Jurkat, Clone E6-1 (cell line): ENCODE measurements at places on chromosomes 3 and 15.

GRCh38 chr3:76505202-76505845, 534.6 kb upstream of the ROBO2 start:
- DNase-seq = no peak

- DNase-seq = no peak
Observed at GRCh38 chr3:157493627-157494550, 9.3 kb downstream of the VEPH1 start.

DNA sequence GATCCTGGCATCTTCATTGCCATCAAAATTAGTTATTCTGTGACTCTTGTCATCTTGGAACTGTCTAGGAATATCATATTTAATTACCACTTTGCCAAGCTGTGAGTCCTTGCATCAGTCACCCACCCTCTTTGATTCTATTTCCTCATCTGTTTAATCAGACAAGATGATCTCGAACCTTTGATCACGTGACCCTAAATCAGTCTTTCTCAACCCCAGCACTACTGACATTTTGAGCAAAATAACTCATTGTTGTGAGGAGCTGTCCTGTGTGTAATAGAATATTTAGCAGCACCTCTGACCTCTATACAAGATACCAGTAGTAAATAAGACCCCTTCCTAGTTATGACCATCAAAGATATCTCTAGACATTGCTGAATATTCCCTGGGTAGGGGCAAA, 343.4 kb upstream of the ARPP21 start:
- peak; percentile 55 for DNase-seq

DNA sequence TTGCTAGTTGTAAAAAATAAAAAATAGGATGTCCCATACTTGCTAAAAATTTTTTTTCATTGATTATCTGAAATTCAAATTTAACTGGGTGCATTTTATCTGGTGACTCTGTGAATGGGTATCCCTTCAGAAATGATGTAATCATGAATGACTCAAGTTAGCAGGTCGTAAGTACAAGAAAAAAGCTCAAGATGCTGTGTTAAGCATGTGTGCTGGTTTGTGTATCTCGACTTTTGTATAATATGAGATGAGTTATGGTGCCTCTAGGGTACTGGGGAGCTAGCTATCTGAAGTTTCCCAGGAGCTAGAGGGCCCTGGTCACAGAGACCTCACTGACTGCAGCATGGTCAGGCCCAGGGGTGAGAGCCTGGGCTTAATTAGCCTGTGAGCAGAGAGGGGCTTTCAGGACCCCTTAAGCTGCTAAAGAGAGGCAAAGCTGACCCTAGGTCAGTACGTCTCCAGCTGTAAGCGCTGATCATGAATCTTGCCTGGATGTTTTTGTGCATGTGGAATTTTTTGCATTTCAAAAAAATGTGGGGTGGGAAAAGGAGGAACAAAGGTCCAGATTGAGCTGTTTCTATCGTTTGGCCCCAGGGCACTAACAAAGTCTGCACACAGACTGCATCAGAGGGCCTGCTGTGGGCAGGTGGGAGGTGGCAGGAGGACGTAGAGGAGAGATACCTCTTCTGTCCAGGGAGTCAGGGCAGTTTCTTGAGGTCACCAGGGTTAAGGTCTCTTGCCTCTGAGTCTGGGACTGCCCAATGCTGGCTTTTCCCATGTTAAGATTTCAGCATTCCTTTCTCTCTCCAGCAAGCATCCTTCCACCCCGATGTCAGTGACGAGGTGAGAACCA, 233.2 kb upstream of the TPM1 start:
- DNase-seq = no peak

GRCh38 chr15:54681584-54681983, 515.2 kb downstream of the RSL24D1 start:
- no peak for DNase-seq

DNA sequence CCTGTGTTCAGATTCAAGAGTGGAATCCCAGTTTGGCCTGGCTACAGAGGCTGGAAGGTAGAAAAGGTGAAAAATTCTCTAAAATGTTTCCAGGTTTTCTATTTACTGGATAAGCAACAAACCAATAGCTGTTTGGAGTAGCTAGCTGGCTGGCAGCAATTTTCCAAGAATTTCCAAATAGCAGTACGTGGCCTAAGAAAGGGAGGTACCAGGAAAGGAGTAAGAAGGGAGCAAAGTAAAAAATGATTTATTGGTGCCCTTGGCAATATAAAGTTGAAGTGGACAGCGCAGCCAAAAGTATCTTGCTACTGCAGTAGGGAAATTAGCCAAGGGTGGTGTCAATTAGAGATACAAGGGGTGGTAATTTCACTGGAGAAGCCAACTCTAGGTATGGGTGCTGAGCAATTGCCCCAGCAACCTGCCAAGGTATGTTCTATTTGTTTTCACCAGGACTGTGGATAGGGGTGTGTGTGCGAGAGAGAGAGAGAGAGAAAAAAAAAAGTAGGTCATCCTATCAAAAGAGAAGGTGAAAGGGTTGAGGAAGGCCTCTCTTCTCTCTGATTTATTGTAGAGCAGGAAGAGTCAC, 40.8 kb upstream of the THBS1 start:
- DNase-seq = no peak

DNA sequence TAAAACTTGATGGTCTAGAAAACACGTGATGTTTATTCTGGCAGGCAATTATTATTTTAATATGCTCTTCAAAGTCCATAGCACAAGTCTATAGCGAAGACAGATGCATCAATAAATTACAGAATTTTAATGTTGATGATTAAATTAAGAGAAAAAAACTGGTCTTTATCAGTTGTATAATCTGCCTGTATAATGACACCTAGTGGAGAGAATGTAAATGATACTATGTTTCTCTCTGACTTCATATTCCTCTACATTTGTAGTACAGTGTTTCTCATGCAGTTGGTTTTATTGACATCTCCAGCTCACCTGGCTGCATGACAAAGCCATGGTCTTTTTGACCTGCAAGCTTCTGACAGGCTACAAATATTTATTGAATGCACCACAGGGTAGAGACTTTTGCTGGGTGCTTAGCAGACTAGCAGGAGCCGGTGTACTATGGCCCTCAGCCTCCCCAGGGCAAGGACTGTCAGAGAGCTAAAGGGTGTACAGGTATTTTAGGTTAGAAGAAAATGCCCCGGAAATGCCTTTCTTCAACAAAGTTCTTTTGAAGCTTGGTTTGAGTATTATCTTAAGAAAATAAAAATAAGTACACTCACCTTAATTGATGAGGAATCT, 289.9 kb downstream of the GAP43 start:
- DNase-seq = no peak

GRCh38 chr3:43770426-43771103, 79.8 kb downstream of the ABHD5 start:
- no peak for DNase-seq

DNA sequence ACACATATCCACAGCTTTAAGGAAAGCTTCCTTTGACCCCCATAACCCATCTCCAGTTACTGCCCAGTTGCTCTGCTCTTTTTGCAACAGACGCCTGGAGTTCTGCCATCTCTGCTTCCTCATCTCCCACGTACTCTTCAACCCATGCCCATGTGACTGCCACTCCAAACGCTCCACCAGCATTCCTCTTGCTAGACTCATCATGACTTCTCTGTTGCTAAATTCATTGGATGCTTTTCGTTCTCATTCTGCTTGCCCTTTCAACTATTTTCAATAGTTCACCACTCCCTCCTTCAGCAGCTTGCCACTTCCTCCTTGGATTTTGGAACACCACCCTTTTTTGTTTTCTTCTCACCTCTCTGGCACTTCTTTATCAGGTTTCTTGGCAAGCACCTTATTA, 2.7 kb upstream of the KNSTRN start:
- no peak for DNase-seq

GRCh38 chr3:187623285-187623814, 46.8 kb downstream of the SST start:
- no peak for DNase-seq

DNA sequence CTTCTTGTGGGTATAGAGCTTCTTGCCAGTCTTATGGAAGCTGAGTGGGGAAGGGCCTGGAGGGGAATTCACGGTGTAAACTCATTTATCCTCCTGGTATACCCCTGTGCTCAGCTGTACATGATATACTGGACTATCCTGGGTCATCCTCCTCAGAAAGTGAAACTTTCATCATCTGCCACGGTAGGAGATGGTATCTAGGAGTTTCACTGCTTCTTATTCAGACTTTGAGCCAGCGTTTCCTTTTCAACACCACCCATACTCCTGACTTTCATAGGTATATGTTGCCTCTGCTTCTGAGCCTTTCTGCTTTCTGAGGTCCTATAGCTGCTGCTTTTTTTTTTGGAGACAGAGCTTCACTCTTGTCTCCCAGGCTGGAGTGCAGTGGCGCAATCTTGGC, 15.6 kb downstream of the SENP5 start:
- no peak for DNase-seq

DNA sequence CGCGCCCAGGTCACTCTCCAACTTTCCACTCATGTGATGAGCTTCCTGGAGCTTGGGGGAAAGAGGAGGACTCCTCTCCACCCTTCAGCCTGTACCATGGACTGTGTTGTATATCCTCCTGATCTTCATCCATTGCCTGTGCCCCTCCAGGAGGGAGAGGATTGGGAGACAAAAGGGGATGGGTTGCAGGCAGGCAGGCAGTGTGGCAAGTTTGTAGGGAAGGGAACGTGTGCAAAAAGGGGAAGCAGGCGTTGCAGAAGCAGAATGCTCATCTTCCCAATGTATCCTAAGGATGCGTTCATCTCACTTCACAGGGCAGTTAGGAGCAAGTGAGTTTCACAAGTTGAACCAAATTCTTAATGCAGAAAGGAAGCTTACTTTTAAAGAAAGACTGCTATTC, 28.1 kb upstream of the GHSR start:
- DNase-seq = no peak

GRCh38 chr3:134938029-134938525, 143.0 kb downstream of the EPHB1 start:
- DNase-seq = no peak

DNA sequence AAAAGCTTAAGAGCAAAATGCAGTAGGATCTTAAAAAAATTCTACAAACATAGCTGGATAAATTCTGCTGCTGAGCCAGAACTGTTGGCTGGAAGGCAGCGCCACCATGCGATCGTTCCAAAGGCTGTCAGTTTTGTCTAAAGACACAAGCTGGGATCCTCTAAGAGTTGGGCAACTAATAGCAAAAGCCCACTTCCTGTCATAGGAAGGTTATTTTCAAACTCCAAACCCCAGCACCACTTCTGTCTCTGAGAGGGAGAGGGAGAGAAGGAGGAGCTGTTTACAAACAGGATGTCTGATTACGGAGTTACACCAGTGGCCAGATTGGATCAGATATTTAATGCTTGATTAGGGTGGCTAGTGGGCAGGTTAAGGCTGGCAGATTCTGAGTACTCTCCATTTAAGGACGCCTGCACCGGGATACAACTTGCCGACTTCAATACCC, 44.0 kb downstream of the EIF4E3 start:
- DNase-seq = peak; percentile 83

GRCh38 chr3:187935623-187936156, 190.4 kb upstream of the BCL6 start:
- no peak for DNase-seq

GRCh38 chr3:5579946-5580345, 392.4 kb downstream of the EDEM1 start:
- no peak for DNase-seq

DNA sequence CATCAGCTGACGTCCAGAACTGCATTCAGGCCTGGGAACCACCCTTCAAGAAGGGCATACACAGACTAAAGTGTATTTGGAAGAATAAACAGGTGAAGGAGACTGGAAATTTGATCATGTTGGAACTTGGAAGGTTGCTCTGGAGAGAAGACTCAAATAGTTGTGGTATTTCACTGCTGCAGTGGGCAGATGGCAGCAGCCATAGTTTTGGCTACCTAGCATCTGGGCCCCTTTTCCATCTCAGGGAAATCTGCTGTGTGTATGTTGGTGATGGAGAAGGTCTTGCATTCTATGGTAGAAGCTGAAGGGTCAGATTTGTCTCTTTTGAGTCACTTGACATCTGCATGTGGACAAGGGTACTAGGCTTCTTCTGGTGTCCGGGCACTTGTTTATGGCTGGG, 114.4 kb upstream of the FGF7 start:
- no peak for DNase-seq

- DNase-seq = no peak
Observed at GRCh38 chr3:133835961-133836360, 30.3 kb downstream of the SRPRB start.

DNA sequence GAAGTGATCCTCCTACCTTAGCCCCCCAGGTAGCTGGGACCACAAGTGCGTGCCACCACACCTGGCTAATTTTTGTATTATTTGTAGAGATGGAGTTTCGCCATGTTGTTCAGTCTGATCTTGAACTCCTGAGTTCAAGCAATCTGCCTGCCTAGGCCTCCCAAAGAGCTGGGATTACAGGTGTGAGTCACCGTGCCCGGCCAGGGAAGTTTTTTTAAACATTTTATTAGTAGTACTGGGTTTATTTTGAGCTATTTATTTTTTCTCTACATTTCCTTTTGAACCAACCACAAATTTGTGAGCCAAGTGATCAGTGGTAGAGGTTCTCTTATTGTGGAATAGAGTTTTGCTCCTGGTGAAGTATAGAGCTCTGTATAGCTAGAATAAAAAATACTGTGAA, 33.7 kb downstream of the ARMC8 start:
- DNase-seq = no peak

- DNase-seq = no peak
Observed at GRCh38 chr3:151900460-151900859, 27.0 kb downstream of the SUCNR1 start.

GRCh38 chr15:85974348-85974705, 105.3 kb upstream of the AGBL1 start:
- DNase-seq = no peak

DNA sequence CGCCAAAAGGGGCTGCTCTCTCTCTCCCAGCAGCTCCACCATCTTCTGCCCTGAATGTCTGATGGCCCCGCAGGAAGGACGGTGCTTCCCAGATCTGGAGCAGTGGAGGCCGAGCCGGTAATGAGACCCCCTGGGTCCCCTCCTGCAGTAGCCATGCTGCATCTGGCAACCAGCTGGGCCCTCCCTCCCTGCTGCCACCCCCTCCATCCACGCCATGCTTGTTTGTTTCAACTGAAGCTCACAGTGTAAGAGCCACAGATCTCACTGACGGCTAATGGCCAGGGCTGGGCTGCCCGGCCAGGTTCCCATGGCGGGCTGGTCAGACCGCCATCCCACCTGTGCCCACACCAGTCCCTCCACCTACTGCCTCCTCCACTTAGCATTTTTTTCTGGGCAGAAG, 260.8 kb downstream of the UACA start:
- no peak for DNase-seq

- peak; percentile 51 for DNase-seq
Observed at GRCh38 chr3:69092030-69092516, 7.3 kb downstream of the ARL6IP5 start.

- DNase-seq = peak; percentile 55
Observed at GRCh38 chr3:23944861-23945662, at the start of gene NR1D2. TSS of gene NR1D2 (plus strand) at chr3:23945286. CDS start at chr3:23945579, 293 bp downstream.

DNA sequence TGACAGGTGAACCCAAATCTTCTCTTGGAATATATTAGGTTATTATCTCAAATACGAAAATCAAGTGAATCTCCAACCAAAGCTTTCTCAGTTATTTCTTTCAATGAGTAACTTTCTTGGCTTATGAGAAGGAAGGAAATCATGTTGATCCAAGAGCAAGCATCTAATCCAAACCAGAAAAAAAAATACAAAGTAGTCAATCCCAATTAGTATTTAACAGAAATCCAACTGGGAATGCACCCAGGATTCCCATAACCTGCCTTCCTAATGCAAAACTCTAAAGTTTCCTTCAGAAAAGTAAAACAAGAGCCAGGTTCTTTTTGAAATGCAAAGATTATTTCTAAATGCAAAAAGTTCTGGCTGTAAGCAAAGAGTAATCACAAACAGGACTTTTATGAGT, 289.3 kb downstream of the SHOX2 start:
- no peak for DNase-seq
